ENCODE measurements at places on chromosomes 6 and 20.
A peak's percentile ranks its signal among the peaks of the same experiment; 100 is the strongest.

GRCh38 chr20:19794941-19795340 is 36.9 kb downstream of the RIN2 start:
- DNase-seq, result no peak

GRCh38 chr6:97876711-97877110 is 593.7 kb upstream of the MMS22L start:
- DNase-seq, result no peak

GRCh38 chr6:3267162-3267561 is 8.4 kb downstream of the PSMG4 start:
- no peak for DNase-seq

GRCh38 chr6:32073101-32073500 is 34.9 kb downstream of the CYP21A2 start:
- no peak for DNase-seq

DNA sequence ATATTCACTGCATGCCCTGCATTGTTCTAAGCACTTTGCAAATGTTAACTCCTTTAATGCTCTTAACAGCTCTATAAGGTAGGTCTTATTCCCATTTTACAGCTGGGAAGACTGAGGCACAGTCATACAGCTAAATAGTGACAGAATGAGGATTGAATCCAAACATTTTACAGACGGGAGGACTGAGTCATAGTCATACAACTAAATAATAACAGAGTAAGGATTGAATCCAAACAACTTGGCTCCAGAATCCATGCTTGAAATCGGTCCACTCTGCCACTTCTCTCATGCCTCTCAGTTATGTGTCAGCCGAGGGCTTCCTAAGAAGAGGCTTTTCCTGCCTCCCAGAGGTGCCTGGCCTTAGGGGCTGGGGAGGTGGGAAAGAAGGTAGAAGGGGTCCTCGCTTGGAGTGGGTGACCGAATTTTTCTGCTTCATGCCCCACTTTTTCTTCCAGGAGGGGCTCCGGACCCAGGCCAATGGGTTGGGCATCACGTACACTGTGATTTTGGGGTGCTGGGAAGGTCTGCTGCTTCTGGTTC is 137.4 kb upstream of the RNF24 start:
- peak; percentile 63 for DNase-seq

DNA sequence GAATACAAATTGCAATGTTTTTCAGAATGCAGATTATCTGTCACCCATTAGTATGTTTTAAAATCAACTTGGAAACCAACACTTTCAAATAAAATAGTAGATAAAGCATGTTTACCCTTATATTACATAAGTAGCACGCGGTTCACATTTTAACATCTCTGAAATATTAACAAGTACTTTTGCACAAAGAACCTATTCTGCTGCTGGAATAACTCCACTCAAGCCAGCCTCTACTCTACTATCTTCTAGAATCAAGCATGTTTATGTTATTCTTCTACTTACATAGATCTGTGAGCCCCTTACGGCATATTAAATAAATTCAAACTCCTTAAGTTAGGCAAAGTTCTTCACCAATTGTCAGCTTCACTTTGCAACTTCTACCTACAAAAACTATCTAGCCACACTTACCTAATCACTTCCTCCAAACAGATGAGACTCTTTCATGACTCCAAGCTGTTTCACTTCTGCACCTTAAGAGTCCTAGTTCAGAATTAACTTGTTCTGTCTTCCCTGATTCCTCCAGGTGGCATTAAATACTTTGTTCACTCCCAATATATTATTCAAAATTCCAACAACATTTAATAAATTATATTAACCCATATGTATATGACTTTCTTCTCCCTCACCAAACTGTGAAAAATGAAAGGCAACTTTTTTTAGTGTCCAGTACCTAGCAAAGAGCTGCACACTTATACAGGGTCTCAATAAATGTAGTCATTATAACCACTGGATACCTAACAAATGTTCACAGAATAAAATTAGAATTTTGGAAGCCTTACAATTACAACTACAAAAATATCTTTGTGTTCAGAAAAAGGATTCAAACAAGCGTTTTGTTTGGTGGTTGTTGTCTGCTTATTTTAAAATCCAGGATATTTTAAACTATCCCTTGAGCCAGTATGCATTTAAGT is 12.1 kb downstream of the CEP85L start:
- DNase-seq, result no peak

DNA sequence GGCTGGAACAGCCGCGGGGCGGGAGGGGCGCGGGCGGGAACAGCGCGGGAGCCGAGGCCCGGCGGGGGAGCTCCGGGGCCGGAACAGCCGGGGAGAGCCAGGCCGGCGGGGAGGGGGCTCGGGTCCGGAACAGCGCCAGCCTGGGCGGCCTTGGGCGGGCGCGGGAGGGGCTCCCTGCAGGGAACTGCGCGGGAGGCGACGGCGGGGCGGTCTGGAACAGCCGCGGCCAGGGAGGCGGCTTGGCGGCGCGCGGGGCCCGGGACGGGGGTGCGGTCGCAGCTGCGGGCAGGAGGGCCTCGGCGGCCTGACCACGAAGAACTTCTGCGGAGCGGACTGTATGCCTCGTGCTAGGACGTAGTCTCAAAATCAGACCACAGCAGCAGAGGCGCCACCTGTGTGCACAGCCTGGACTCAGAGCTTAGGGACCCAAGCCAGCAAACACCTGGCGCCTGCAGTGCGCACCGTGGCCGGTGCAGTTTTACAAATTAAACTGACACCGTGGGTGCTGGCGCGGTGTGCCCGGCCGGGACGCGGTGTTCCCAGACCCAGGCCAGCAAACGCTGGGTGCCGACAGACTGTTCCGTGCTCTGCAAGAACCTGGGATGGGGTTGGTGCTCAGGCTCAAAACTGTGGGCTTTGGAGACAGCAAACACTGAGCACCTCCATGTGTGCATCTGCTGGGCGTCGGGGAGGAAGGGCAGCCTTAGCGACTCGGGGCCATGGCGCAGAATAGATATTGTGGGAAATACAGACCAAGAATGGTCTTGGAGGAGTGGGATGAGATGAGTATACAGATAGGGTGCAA is 572 bp downstream of the ZNF341 start:
- DNase-seq, result peak; percentile 73

DNA sequence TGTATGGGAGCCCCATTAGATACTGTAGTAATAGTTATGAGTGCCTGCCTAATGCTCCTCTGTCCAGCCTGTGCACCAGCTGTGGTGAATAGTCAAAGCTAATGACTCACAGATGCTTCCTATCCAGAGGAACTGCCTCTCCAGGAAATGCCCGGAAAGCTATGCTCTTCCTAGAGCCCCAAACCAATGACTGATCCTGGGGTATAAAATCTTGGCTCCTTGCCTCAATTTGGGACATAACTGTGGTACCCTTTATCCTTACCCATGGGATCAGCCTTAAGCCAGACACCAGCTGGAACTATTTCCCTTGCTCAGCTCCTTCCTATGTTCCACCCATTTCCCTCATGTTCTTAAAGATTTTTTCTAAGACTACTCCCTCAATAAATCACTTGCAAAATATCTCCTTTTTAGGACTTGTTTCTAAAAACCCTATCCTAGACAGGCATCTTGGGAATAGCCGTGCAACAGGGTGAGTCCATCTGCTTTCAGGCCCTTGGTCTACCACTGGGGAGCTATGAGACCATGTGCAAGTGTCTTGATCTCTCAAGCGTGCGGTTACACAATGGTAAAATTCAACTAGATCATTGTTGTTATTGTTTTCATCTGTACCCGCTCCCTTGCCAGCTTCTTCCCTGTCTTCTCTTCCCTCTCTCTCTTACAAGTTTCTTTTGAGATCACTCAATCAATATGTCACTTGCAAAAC is 283.7 kb downstream of the BTBD3 start:
- peak; percentile 80 for DNase-seq

DNA sequence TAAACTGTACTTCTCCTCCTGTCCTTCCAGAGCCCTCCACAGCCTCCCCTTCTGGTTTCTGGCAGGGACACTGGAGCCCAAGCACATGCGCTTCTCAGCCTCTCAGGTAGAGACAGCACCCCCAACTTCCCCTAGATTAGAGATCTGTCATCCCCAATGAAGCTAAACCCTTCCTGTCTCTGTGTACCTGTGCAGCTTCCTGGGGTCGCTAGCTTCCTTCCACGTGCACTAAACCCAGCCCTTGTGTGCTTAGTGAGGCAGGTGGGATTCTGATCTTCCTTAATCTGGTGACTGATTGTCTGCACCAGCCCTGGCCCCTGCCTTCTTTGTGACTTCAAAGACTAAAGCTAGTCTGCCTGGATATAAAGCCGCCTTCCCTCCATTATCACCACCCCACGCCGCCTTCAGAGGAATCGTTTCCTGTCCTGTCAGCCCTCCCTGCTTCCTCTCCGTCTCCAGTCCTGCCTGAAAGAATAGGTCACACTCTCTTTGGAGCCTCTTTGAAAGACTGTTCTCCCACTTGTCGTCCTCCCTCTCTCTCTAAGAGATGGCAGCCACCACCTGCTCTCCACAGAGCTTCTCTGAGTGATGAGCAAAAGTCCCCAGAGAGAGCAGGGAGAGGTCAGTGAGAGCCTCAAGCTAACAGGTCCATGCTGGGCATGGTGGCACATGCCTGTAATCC is 27.5 kb downstream of the CAPN11 start:
- no peak for DNase-seq

DNA sequence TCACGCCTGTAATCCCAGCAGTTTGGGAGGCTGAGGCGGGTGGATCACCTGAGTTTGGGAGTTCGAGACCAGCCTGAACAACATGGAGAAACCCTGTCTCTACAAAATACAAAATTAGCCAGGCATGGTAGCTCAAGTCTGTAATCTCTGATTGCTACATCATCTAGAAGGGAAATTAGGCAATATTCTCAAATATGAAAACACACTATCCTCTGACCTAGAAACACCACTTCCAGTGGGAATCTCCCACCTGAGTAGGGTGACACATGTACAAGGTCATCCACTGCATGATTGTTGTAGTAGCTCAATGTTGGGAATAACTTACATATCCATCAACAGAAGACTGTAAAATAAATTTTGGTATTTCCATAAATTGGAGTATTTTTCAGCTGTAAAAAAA is 19.1 kb upstream of the SIRPD start:
- DNase-seq, result no peak

DNA sequence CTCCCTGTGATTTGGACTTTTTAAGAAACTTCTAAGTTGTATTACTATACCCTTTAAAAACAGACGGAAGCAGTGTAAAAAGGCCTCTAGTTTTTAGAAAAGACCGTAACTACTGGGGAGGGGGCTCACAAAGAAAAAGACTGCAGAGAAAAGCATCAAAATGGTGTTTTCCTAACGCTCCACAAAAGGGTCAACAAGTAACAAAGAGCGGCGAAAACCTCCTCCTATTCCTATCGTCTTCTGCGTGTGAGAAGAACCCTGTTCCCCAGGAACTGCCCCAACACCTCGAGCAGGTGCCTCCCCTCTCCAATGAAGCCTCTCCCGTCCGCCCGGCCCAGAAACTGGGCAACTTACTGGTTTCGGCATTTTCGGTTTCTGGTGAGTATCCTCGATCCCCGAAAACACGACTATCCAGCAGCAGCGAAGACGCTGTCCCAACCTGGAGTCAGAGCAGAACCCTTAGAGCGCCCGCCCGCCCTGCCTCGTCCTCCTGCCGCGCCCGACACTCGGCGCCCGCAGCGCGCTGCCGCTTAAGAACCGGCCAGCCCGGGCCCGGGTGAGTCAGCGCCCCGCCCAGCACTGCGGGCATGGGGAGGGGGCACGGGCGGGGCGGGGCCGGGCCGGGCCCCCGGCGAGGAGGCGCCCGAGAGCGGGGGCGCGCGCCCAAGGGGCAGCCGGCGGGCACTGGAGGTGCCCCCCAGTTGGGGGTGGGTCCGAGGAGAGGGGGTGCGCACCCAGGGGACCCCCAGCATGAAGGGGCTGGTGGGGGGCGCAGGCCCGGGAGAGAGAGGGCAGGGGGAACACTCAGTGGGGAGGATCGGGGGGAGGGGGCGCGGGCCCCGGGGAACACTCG is 1.2 kb downstream of the EZR start:
- peak; percentile 55 for DNase-seq

DNA sequence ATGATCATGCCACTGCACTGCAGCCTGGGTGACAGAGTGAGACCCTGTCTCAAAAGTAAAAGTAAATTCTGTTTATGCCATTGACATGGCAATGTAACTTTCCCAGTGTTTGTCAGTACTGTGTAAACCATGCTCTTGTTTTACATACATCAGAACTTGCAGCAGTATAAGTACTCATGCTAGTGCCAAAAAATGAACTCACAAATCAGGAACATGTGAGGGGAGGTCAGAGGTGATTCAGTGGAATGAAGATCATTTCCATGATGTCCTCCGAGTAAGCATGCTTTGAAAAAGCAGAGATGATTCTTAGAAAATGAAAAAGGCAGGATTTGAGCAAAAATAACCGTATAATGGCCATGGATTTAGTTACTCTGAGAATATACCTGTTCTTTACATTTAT is 81.9 kb downstream of the ANKS1A start:
- DNase-seq, result peak; percentile 87

GRCh38 chr20:50877232-50877743 is 53.9 kb downstream of the ADNP start:
- no peak for DNase-seq

DNA sequence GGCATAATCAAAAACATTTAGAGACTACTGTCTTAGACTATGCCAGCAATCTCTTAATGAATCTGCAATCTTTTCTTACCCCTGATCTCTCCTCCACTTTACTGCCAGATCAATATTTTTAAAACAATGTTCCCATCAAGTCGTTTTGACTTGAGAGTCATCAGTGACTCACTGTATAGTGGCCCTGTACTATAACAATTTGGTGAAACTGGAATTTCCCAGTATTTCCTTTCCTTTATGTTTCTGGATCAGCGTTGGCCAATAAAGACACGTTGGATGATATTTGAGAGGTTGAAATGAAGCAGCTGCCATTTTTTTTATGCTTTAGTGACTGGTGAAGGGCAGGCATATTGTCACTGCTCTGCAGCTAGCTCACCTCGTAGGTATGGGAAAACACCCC is 10.1 kb upstream of the SMIM13 start:
- peak; percentile 59 for DNase-seq

DNA sequence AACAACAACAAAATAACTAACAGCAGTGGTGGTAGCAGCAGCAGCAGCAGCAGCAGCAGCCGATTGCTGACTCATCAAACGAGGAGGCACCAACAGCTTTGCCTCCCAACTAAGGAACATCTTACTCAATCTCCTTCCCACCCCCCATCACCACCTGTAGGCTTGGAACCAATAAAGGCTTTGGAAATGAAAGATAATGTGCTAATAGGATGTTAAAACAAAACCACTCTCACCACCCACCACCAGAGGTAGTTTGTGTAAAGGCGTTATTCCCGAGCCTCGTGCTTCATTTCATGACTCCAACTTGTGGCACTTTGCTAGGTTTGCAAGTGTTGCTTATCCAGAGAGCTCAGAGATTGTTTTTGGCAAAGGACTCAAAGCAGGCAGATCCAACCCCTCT is 346.5 kb downstream of the CD83 start:
- peak; percentile 54 for DNase-seq
